ENCODE measurements at places on chromosomes 12 and 14.
A peak's percentile ranks its signal among the peaks of the same experiment; 100 is the strongest.

GRCh38 chr12:53048780-53049401, 974 bp upstream of the TNS2 start:
- DNase-seq = peak; percentile 68

DNA sequence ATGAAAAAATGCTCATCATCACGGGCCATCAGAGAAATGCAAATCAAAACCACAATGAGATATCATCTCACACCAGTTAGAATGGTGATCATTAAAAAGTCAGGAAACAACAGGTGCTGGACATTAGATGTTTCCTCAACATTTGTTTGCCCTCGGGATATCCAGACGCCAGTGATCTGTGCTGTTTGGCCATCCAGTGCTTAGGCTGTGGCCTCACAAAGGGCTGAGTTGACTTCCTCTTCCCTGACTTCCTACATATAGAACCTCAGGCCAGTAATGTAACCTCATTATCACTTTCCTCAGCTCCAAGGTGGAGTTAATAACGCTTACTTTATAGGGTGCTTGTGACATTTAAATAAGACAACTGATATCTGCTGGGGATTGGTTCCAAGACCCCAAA, 51.8 kb downstream of the SLC15A5 start:
- no peak for DNase-seq

DNA sequence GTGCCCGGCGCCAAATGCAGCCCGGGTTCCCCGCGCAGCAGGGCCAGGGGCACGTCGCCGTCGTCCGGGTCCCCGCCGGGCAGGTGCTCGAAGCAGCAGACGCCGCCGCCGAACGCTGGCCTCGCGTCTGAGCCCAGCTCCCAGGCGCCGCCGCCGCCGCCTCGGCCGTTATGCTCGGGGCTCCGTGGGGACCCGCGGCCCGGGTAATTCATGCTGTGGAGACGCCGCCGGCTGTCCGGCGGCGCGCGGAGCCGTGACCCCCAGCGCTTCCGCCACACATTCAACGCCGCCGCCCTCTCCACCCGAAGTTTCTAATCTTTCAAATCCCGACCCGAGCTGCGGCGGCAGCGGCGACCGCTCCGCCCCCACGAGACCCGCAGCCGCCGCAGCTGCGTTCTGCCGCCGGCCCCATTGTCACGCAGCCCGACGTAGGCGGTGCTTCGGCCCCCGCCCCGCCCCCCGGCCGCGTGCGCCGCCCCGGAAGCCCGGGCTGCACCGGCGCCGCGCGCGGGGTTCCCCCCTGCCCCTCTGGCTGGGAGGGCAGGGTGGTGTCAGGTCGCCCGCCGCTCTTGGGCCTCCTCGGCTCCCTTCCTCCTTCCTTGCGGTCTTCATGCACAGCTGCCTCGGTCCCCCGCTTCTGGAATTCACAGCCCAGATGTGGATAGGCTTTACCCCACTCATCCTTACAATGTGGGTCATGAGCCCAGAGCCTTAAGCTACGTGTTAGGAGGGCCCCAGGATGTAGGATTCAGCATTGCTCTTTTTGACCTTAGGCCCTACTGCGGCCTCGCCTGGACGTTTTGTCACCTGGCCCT, at the start of gene DDHD1:
DDHD1 (minus strand) TSS at position 437 of the 815 bp plus-strand sequence; CDS start at position 212, 225 bp downstream.
- DNase-seq = peak; percentile 81

DNA sequence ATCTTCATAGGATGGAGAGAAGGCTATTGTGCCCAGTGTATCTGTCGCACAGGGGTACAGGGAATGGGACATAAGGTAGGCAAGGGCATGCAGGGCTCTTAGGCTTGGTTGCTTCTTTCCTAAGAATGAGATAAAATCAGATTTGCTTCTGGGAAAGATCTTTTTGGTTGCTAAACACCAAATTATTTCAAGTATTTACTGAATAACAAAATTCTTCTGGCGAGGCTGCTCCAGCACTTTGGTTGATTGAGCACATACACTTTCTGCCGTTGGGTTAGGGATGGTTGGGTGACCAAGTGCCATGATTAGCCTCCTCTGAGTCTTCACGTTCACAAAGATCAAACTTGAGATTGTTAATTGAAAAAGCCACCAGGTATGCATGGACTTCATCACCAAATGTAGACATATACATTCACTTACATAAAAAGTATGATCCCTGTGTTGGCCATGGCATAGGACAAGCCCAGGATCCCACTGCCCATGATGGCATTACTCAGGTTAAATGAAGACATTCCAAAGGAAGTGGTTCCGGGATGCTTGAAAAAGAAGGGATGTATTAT, 38.2 kb downstream of the SLC38A4 start:
- DNase-seq = no peak

DNA sequence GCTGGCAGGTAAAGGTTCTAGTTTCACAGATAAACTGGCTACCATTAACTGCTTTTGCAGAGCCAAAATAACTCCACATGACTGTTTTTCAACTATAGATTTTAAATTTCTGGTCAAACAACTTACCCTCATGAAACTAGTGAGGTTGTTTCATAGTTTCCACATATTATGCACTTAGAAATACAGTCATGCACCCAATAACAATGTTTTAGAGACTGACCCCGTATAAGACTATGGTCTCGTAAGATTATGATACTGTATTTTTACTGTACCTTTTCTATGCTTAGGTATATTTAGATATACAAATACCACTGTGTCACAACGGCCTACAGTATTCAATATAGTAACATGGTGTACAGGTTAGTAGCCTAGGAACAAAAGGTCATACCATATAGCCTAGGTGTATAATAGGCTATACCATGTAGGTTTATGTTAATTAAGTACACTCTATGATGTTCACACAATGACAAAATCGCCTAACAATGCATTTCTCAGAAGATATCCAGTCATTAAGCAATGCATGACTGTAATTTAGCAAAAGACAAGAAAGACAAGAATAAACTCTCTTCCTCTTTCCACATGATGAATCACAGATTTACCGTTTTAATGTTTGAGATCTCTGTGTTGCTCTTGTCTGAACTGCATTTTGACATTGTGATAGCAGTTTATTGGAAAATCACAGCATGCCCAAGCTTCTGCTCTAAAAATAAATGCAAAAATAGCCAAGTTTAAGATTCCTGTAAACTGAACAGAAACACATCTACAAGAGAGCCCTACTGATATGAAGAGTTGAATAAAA, 17.1 kb downstream of the DICER1 start:
- DNase-seq = no peak

GRCh38 chr14:27750114-27750513, 1016.5 kb upstream of the FOXG1 start:
- DNase-seq = no peak

DNA sequence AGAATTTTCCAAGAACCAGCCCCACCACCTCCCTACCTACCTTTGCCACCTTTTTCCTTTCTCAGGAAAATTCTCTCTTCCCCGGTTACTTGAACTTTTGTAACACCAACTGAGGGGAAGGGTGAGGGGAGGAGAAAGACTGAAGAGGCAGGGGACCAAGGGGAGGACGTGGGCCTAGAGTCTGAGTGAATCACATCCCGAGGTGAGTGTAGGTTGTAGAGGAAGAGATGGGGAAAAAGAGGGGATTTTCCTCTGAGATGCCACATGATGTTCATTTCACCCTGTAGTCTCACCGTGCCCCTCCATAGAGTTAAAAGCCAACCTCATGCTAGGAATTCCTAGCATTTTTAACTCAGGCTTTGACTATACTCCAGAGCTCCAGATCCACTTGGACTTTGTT, 311.8 kb downstream of the RPAP3 start:
- DNase-seq = no peak

DNA sequence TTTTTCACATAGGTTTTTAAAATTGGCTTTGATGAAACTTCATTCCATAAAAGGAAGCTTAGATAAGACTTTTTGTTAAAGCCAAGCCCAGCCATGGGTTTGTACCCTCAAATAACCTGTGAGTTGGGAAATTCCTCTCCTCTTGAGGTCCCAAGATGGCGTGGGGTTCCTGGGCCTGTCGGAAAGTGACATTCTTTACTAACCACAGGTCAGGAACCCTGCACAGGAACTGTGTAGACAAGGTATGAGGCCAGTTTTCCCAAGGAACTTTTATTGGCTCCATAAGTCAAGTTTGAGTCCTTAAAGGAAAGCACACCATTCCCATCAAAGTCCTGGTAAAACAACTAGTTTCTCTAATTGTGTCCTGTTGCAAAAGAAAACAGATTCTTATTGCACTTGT, 65.0 kb upstream of the AMN start:
- no peak for DNase-seq

GRCh38 chr12:97968641-97969197, 506.1 kb downstream of the RMST start:
- DNase-seq = no peak

GRCh38 chr12:90945070-90945649, 9.8 kb downstream of the CCER1 start:
- DNase-seq = no peak

DNA sequence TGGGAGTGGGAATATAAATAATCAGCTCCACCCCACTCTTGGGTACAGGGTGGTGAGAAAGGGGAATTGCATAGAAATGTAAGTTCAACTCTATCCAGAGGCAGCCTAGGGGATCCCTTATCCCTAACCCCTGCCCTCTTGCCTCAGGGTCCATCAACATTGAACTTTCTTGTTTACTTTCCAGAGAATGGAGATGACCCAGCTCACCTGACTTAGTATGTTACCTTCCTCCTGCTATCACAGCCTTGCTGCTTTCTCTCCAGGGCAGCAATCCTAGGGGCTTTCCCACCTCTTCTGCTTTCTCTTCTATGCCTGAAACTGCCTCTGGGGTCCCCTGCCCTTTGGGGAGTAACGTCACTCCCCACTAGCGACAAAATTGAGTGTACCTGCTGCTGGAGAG, 2.7 kb downstream of the LRP1 start:
- no peak for DNase-seq

GRCh38 chr12:83149987-83150386, 463.3 kb downstream of the TMTC2 start:
- DNase-seq = no peak

GRCh38 chr12:8953773-8954402, 4.4 kb upstream of the M6PR start:
- no peak for DNase-seq

DNA sequence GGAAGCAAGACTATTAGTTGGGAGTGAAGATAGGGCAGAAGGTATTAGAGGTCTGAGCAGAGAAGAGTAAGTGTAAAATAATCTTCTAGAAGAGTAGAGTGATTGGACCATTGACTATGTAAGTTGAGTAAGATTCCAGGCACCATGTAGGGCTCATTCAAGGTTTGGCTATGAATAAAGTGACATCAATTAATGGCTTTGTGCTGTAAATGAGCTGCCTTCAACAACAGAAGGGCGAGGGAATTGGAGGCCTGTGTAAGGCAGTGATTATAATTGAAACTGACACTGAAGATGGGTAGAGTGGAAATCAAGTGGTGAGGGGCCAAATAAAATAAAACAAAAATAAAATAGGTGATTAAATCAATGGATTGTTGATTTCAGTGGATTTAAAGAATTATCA, 26.4 kb downstream of the PTPRQ start:
- no peak for DNase-seq

DNA sequence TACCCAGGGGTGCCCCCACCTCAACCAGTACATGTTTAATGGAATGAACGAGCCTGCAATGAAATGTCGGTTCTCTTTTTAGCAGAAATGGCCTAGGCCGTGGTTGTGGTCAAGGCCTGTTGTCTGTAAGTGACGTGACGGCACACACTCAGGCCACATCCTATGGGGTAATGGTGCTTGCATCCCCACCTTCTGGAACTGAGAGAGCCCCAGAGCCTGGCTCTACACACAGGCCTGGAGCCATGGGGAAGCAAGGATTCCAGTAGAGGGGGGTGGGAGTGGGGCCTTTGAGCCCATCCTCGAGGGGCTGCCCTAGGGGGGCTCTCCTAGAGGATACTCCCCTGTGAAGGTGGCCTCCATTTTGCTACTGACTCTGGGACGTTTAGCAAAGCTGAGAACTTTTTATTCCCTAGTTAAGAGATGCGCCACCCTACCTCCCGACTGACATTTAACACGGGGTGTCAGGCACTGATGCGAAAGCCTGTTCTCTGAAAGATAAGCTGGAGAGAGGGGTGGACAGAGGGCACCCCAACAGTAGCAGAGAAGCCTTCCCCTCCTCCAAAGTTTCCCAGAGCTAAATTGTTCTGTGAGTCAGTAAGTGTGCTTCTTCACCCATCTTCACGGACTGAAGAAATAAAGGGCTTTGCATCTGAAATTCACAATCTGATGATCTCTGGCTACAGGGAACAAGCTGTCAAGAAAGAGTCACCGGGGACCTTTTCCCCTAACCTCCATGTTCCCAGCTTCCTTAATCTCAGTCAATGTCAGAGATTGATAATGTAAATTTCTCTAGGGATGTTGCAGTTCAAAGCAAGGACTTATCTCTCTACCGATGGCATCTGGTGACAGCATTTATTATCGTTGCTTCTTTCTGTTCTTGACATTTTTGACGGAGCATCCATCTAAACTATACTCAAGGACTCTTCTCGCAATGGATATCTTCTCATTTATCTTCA, 6.8 kb downstream of the RIN3 start:
- DNase-seq = no peak

DNA sequence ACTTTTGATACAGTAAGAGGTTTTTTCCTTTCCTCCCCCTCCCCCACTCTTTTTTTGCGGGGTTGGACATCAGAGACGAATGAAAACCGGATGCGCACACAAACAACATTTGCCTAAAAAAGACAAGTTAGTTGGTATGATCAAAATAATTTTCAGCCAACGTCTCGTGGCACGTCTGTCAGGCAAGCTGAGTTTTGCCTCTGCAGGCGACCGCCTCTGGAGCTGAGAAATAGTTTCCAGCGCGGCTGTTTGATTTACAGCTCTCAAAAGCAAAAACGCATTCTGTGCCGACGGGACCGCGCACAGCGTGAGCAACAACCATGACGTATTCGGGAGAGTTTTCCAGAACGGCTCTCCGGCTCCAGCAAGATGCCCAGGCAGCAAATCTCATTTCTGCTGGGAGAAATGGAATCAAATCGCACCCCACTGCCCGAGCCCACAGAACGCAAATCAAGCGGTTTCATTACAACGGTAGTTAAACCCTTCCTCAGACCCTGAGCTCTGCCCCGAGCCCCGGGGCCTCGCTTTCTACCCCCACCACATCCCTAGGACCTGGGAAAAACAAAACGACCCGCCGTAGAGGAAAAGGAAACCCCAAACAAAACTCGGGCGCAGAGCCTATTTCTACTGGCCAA, 14.2 kb upstream of the CALM1 start:
- peak; percentile 83 for DNase-seq

- peak; percentile 56 for DNase-seq
Measured at GRCh38 chr14:75979648-75980565, 1.9 kb downstream of the TGFB3 start.

GRCh38 chr12:109304485-109304884, 4.6 kb downstream of the FOXN4 start:
- DNase-seq = no peak

DNA sequence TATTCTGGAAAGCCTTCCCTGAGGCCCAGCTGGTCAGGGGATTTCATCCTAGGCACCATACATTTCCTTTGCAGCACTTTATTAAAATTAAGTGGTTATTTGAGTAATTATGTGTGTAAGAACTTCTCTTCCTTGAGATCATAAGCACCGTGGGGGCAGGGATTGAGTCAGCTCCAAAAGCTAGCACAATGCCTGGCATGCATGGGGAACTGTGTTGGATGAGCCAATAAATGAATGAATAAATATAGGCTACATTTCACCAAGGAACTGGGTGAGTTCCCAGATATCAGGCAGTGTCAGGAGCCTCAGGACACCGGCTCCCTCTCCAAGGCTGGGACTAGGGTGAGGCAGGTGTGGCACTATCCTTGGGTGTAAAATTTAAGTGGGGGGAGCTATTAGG, 82.8 kb upstream of the FBXO21 start:
- DNase-seq = no peak

Data from testis (tissue), 5 donors.